ENCODE measurements at places on chromosomes 1 and 21.

- DNase-seq, result no peak
Observed at GRCh38 chr1:237851210-237851845, 39.4 kb downstream of the ZP4 start.

GRCh38 chr1:160177231-160177630 lies 13.1 kb upstream of the CASQ1 start:
- DNase-seq, result no peak

- DNase-seq, result no peak
Observed at GRCh38 chr1:55522353-55522903, 307.3 kb upstream of the USP24 start.

DNA sequence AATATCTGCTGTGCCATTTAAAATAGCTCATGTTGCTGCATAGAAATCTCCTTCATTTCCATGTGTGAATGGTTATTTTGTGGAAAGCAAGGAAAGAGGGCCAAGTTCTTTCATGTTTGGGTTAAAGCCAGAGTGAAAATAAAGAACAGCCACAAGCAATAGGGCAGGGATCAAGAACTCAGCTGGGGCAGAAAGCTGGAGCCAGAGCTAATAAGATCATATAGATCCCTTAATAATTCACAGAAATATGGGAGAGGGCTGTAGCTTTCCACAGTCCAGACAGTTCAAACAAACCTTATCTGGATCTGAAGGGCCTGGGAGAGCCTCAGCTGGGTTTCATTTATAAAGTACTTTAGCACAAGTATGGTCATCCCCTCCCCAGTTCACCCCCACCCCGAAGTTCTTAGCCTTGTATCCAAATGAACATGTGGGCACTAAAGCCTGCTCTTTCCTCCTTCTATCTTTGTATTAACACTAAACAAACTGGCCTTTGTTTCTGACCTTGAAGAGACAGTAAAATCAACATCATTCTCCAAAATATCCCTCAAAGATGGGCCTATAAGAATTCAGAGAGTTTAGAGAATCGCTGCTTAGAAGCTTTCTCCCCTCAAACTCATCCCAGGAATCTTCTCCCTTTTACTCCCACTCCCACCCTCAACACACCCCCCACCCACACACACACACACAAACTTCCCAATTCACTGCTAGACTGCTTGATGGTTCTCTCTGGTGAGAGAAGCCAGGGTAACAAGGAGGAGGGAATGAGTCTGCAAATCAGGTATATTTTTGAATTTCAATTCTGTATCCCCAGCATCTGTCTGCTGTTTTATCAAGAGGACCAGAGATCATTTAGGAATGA lies 41.7 kb downstream of the UTP25 start:
- DNase-seq, result no peak

- DNase-seq, result no peak
Observed at GRCh38 chr1:219090607-219091006, 83.1 kb upstream of the LYPLAL1 start.

- no peak for DNase-seq
Observed at GRCh38 chr1:176183618-176184017, 23.5 kb downstream of the COP1 start.

DNA sequence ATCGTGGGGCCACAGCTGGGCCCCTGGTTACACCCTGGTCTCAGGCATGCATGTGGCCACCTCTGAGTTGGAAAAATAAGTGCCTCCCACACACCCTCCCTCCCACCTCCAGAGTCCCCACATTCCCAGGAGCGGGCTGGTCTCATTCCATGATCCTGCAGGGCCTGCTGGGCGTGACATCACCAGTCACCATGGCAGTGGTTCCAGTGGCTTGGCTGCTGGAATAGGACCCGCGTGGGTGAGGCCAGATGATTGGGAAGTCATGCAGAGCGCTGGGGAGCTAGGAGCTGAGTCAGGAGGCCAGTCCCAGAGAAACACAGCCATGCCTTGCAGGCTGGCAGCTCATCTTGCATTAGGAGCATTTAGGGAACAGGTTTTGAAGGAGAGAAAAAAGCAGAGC lies 125.4 kb upstream of the TMEM51 start:
- no peak for DNase-seq

GRCh38 chr1:24925082-24925779 lies 4.8 kb downstream of the RUNX3 start:
- DNase-seq, result no peak

DNA sequence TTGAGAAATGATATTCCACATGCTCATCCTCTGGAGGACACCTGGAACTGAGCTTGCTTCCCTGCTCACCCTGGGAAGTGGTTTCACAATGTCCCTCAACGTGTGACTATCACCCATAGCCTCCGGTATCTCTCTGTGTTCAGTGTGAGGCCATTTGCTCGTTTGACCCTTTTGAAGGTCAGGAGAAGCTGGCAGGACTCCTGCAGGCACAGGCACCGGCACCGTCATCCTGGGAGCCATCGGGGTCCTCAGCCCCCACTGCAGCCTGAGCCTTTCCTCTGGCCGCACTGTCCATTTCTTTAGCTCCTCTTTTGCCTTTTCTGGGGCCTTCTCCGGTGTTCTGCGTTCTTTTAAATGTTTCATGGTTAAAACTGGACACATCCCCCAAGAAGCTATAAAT lies 159.6 kb upstream of the COL6A1 start:
- no peak for DNase-seq

DNA sequence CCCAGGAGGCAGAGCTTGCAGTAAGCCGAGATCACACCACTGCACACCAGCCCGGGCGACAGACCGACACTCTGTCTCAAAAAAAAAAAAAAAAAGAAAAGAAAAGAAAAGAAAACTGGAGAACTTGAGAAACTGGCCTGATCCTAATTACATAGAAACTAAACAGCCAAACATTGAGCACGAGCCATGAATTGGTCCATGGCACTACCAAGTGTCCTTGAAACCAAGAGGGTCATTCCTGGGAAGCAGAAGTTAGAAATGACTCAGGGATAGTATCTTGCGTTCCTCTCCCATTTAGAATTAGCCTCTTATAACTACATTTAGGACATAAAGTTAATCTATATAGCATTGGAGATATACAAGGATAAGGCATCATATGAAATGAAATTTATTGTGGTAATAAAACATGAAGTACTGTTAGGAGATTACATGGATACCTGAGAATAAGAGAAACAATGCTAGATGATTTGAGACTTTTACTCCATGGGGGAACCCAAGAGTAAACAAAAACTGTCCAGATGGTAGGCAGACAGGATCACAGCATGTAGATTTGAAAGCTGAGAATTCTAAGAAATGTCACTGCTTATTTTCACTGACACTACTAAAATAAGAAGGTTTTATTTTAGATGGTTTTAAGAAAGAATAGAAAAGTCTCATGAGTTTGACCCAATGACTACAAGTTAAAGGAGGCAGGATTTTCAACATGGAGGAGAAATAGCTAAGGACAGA lies 39.5 kb upstream of the CPLANE2 start:
- DNase-seq, result no peak

DNA sequence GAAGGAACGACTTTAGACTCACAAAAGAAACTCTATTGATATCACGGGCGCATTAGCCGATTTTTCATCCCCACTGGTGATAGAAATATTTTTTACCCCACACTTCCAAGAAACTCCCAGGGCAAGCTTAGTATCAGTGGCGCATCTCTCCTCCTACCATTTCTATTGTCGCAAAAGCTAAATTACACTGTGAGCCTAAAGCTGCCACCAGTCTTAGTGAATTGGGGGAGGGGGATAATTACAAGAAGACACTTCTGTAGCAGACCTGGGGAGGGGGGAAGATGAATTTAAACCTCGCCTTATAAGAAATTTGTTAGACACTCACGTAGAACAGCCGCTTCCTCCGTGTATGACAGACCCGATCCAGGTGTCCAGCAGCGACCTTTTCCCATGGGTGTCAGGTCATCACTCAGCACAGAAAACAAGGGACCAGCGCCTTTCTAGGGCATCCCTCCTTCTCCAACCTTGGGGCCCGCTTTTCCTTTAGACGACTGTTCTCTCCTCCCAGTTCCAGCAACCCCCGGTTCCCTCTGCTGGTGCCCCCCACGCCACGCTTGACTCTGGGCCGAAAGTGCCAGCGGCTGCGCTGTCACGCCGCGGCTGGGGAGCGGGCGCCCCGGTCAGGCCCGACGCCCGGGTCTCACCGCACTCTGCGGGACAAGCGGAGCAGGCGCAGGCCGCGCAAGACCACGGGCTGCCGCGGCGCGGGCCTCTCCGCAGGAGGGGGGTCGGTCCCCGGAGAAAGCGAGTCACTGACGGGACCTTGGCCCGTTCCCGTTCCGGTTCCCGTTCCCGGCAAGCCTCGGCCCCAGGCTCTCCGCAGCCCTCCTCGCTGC lies 821 bp downstream of the PHC2 start:
- no peak for DNase-seq

- no peak for DNase-seq
Observed at GRCh38 chr1:32780628-32781234, 36.4 kb downstream of the YARS1 start.

DNA sequence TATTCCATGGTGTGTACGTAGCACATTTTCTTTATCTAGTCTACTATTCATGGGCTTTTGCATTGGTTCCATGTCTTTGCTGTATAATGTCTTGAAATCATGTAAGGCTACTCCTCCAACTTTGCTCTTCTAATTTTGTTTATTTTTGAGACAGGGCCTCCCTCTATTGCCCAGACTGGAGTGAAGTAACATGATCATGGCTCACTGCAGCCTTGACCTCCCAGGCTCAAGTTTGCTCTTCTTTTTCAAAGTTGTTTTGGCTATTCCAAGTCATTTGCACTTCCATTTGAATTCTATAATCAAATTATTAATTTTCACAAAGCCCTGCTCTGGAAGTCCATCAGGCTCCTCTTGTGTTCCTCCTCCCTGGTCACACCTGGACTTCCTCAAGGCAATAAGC lies 90.2 kb upstream of the SGIP1 start:
- no peak for DNase-seq

DNA sequence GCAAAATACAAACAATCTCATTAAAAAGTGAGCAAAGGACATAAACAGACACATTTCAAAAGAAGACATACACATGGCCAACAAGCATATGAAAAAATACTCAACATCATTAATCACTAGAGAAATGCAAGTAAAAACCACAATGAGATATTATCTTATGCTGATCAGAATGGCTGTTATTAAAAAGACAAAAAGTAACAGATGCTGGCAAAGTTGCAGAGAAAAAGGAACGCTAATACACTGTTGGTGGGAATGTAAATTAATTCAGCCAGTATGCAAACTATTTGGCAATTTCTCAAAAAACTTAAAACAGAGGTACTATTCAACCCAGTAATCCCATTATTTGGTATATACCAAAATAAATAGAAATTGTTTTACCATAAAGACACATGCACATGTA lies 32.2 kb upstream of the TNFSF18 start:
- DNase-seq, result no peak

GRCh38 chr21:23534850-23535249 lies 2072.4 kb downstream of the MRPL39 start:
- DNase-seq, result no peak

- DNase-seq, result no peak
Observed at GRCh38 chr1:45001011-45001481, 10.1 kb downstream of the HECTD3 start.

DNA sequence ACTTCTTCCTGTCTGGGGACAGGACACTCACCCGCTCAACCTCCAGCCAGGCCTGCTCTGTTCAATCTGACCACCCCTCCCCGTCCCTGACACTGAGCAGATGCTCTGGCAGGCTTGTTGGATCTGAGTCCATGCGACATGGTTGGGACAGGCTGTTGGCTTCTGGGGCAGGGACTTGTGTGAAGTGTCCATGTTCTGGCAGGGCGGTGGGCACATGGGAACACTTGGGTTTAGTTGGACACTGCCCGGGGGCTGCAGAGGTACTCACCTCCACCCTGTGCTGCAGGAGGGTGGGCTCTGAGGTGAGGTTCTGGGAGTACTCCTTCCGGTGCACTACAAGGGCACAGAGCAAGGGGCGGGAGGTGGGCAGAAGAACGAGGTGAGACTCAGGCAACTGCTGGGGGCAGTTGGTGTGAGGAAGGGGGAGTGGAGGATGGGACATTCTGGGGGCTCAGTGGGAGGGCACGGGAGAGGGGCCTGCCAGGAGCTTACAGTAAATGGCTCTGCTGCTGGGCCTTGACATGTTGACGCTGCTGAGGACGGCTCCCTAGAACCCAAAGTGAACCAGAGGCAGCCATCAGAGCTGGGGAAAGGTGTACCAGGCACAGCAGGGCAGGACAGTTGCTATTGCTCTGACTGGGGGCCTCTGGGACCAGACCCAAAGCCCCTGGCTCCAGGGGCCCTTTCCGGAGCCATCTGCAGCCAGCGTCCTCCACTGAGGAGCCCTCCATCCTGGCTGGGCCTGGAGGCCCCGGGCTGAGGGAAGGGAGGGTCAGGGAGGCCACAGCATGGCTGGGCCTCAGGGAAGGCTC lies 2.3 kb downstream of the EPS8L3 start:
- DNase-seq, result peak; percentile 2

GRCh38 chr1:24282491-24282890 lies 36.7 kb upstream of the GRHL3 start:
- no peak for DNase-seq

DNA sequence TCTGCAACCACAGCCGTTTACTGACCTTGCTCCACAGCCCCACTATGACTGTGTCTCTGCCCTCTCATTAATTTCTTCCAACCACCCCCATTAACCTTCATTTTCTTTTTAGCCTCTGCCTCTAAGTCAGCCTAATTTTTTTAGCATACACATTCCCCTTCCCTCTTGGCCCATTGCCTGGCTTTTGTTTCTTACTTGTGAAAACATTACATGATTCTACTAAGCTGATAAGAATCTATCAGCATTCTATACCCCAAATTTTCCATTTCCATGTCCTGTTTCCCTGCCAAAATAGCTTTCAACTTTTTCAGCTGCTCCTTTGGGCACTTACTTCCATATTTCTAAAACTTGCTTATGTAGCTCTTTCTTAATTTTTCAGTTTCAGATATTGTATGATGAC lies 79.8 kb downstream of the PCP4 start:
- DNase-seq, result no peak

DNA sequence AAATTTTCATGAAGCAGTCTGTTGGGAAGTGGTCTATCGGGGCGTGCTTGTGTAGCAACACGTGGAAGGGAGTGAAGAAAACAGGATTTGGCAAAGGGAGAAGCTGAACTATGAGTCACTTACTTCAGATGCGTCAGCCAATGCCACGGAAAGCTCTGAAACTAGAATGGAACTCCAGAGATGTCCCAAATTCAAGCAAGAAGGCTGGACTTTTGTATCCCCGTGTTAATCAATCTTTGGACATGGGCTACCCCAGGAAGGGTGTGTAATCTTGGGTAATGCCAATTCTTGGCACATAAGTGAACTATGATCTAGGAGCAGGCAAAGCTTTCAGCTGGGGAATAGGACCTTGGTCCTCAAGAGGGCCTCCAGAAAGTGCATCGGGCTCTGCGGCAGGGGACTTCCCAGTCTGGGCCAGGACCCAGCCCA lies 102.6 kb downstream of the ADSS2 start:
- no peak for DNase-seq

- peak; percentile 25 for DNase-seq
Observed at GRCh38 chr1:108828074-108828961, 28.6 kb downstream of the AKNAD1 start.

DNA sequence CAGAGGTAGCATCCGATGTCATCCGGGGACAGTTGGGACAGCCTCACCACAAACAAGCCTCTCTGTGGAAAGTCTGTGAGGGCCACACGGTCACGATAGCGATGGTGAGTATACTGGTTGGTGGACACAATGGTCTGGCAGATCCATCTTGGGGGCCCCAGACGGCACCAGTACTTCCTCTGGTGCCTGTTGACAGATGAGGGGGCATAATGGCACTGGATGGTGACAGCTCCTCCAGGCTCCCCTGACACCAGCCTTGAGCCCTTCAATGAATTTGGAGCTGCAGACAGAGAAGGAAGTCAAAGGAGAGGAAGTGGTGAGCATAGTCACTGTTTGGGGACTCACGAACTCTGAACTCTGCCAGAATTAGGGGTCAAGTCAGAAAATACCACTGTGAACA lies 8.0 kb downstream of the FCAMR start:
- DNase-seq, result no peak

Measured in cerebellar nuclear complex (tissue), 1 donor.